NCI-H1436 treated with DMSO at 0.1 percent for 48 hours (cell line): ENCODE measurements at places on chromosomes 16 and 17.

GRCh38 chr17:2369551-2370210 is 31.2 kb downstream of the MNT start:
- no peak for DNase-seq

- DNase-seq = peak; percentile 43
Measured at GRCh38 chr16:12398029-12398682, 405.5 kb downstream of the CPPED1 start.

GRCh38 chr17:30161601-30162000 is 45.0 kb downstream of the NSRP1 start:
- DNase-seq = no peak

GRCh38 chr17:81285179-81285878 is 9.8 kb downstream of the SLC38A10 start:
- no peak for DNase-seq
